CD4-positive, alpha-beta T cell treated with Interleukin-6 for 4 hours (primary cell): ENCODE measurements at places on chromosomes 3 and 15.

GRCh38 chr3:194468086-194468485 is 18.7 kb downstream of the ATP13A3 start:
- DNase-seq, result no peak

DNA sequence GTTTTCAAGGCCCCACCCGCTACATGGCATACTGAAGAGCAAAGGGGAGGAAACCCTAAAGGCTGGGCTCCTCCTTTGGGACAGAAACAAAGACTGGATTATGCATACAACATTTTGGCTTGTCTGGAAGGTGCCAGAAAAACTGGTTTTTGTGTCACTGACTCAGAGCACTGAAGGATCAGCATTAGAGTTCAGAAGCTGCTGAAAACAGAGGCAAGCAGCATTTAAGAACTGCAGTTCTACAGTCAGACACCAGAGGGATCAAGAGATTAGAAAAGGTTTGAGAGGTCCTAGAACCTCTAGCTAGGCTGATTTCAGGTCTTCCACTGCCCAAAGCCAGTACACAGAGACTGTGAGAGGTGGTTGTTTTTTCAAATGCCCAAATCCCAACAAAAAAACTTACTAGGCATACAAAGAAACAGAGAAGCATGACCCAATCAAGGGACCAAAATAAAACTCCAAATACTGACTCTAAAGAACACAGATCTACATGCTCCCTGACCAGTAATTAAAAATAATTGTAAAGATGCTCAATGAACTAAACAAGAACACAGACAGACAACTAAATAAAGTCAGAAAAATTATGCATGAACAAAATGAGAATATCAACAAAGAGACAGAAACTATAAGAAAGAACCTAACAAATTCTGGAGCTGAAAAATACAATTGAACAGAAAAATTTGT is 91.2 kb downstream of the SENP2 start:
- no peak for DNase-seq

DNA sequence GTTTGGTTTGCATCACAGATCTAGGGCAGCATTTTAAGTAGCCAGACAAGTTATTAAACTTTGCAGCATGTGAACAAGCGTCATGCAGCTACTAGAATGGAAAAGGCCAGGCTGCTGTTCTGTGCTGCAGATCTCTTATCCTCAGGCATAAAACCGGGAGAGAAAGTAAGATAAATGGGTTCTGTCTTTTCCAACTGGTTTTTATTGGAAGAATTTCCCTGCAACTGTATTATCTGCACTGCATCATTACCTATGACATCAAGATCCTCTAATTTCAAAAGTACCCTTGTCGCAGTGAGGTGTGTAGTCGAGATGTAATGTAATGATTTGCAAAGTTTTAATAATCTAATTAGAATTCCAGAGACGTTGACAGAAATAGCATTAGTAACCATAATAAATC is 240.3 kb downstream of the FEZF2 start:
- no peak for DNase-seq

- DNase-seq, result no peak
These were observed 587.9 kb downstream of the TBL1XR1 start for GRCh38 chr3:176609361-176609760.

- no peak for DNase-seq
These were observed 36.5 kb downstream of the ALS2CL start for GRCh38 chr3:46656778-46657556.
